ENCODE measurements at places on chromosomes 1 and 21.

DNA sequence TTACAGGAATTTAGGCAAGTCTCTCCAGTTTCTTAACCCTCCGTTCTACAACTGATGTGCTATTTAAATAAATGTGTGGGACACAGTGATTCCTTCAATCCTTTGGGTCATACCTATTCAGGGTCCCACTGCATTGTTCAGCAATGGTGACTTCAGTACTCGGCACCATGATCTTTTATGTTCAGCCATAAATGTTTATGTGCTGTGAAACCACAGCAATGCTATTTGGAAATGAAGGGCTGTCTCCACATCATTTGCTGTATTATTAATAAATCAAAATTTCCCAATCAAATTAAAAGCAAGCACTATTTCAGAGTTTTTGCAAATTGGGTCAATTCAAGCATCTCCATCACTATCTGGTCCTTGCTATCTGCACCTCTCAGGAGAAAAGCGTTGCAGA lies 84.8 kb downstream of the NR5A2 start:
- DNase-seq = no peak

DNA sequence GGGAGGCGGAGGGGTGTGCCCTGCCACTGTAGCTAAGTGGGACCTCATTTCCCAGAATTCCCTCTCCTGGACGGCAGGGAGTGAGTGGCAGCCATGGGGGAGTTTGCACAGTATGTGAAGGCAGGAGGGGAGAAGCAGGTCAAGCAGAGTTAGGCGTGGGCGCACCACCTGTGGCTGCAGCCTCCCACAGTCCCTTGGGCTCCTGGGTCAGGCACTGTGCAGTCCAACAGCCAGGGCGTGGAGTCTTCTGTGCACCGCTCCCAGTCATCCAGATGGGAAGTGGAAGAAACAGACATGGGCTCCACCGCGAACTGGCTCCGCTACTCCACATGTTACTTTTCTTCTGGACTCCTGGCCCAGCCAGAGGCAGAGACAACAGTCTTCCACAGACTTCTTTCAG lies 85.4 kb upstream of the TIAM1 start:
- no peak for DNase-seq

DNA sequence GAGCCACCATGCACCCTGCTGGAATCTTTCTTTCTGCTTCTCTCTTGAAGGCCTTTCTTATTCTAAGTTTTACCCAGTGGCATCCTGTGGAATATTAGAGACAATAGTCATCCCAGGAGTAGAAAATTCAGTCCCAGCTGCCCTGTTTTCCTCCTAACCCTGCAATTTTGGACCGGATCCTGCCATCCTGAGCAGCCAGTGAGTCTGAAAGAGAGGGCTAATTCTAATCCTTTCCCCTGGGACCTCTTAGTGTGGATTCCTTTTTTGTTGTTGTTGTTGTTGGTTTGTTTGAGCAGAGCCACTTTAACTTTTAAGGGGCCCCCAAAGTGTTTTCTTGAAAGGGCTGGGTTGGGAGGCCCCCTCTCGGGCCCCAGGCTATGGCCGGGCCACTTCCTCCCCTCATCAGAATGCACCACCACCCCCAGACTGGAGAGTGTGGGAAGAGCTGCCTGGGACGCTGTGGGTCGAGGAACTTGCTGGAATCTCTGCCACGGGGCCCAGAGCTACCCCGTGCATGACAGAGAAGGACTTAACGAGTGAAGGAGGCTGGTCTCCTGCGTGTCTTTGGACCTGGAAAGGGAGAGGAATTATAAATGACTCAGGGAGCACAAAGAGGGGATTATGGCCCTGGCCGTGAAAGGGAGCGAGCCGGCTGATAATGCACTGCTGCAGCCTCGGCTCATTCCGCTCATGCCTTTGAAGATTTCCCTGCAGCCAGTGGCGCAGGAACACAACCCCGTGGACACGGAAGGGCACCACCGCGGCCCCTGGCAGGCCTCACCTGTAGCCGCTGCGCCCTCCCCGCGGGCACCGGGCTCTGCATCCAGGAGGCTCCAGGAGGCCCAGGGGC lies 81.0 kb upstream of the AKT3 start:
- DNase-seq = no peak

DNA sequence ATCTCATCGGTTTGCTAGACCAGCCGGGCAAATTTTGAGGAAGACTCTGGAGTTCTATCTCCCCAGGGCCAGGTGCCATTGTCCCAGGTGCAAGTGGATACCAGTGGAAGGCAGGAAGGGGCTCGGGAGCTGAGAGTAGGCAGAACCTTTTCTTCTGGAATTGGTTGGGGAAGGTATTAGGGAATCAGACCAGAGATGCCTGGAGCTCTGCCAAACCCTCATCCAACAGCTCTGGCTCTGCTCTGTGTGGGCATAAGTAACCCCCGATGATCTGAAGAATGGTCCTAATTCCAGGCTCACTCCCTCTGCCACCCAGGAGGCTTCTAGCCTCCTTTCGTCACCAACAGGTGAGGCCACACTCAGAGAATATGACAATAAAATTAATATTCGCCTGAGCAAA lies 69.9 kb downstream of the PGBD5 start:
- DNase-seq = no peak

DNA sequence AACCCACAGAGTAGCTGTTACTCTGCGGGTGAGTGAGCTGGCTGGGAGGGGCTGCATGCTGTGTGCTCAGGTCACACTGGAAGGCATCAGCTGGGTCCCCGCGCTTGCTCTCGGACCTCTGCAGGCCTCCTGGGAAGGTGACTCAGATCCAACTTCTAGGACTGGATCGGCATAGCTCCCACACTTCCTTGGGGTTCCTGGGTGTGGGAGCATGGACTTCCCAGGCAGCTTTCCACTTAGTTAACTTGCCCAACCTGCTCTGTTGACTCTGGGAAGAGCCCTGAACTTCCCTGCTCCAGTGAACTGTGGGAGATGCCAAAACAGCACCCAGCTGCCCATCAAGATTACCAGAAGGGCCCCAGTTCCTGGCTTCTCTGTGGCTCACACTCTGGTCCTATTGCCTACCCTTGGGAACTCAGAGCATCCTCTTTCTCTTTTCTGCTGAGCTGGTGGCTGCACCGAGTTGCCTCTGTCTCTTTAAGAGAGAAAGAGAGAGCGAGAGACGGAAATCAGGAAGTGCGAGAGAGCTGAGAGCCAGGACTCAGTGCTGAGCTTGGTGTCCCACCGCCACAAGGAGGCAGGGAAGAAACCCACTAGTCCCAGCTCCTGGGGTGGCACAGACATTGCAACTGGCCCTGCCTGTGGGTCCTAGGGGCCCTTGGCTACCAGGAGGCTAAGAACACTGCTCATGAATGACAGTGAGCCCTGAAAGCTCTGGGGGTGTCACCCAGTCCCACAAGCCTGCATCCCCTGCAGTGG lies at the start of gene IKBKE:
IKBKE (plus strand) TSS at position 544 of the 759 bp plus-strand sequence. CDS start 2,752 bp downstream, outside the sequence.
- DNase-seq = no peak
